ENCODE measurements at places on chromosomes 4 and X.

DNA sequence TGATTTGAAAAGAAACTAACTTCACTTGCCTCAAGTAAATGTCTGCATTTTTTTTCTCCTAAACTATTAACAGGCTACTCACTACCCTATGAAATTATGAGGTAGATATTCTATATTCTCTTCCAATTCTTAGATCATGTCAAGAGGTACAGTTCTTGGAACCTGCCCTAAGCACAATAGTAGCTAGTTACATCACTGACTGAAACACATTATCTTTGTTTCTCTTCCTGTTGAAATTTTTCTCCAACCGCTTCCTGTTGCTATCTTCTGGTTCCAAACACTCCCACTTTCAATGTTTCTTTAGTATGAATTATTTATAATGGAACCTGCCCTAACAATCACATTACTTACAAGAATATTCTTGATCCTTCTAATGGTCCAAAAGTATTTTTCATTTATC, 5.0 kb upstream of the BANK1 start:
- no peak for DNase-seq

- no peak for DNase-seq
These were observed 13.4 kb downstream of the RBMX2 start for GRCh38 chrX:130415201-130415600.

DNA sequence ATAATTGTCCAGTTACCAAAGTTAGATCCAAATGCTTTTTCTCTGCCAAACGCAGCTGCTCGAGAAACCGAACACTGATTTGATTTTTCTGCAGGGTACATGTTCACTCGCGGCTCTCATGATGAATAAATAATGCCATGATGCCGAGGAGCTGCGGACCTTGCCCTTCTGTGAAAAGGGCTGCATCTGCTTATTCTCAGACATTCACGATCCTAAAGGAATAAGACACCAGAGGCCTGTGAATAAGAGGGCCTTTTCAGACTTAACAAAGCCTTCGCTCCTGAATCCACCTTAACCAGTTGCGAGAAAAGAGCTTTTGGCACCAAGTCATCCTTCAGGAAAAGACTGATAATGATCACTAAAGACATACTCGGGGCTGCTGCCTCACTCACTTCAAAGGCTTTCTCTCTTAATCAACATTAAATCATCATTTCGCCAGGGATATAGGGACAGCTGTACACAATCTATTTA, 147.5 kb downstream of the FBXO8 start:
- DNase-seq: no peak

DNA sequence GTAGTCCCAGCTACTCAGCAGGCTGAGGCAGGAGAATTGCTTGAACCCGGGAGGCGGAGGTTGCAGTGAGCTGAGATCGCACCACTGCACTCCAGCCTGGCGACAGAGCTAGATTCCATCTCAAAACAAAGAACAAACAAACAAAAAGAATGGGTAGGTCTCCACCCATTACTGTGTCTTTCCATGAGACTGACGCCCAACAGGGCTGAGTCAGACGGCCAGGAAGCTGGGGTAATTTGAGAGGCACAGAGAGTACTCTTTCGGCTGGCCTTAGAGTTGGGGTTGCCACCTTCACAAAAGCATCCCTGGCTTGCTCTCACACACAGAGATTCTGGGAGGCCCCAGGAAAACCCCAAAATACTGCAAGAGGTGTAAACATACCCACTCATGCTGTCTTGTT, 72.0 kb upstream of the DHRSX start:
- no peak for DNase-seq

- no peak for DNase-seq
These were observed 859.3 kb upstream of the AADAT start for GRCh38 chr4:170949084-170949483.

DNA sequence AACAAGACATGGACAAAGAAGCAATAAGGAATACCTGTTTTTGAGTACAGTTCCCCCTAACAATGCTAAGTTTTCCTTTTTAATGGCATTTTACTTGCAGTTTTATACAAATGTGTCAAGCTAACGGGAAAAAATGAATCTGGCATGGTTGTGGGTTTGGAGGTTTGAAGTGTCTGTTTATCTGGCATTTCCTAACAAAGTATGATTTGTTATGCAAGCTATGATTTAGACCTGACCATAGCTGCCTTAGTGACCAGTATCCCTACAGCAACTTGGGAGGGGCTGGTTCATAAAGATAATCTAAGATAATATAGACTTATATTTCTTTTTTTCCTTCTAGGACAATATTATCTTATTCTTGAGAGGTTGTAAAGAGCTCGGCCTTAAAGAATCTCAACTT, 60.6 kb downstream of the LIMCH1 start:
- no peak for DNase-seq

- no peak for DNase-seq
These were observed 104.1 kb downstream of the C4orf51 start for GRCh38 chr4:145784036-145784435.

DNA sequence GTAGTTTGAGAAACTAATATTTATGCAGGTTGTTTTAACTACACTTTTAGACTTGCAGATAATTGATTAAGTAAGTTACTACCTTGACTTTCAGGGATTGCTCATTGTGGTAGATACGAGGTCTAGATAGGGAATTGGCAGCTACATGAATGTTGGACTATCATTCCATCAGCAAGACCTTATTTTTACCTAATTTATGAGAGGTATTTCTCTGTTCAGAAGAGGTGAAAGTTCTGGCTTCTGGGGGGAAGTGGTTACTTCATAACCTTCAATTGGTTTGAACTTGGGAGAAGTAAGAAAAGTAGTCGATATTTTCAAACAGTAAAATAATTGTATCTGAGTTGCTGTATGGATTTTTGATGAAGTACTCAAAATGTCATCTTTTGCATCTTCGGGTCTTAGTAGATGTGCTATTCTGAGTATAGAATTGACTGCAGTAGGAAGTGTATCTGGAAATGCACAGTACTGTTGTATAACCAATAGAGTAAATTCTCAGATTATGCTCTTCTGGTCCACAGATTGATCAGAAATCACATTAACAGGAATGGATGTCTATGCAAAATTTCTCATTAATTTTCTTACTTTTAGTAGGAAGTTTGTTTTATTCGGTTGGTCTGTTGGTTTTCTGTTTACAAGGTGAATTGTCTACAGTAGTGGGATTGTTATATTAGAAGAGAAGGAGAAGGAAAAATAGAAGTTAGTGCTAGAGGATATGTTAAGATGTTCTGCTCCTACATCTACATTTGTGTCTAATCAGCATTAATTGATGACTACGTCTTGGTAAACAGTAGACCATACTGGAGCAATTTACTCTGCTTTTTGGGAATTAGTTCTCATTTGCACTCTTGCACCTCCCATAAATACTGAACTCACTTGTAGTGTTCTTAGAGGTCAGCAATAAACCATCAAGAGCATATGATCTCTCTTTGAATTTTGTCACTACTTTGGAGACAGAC, 3.0 kb downstream of the NFKB1 start:
- no peak for DNase-seq

DNA sequence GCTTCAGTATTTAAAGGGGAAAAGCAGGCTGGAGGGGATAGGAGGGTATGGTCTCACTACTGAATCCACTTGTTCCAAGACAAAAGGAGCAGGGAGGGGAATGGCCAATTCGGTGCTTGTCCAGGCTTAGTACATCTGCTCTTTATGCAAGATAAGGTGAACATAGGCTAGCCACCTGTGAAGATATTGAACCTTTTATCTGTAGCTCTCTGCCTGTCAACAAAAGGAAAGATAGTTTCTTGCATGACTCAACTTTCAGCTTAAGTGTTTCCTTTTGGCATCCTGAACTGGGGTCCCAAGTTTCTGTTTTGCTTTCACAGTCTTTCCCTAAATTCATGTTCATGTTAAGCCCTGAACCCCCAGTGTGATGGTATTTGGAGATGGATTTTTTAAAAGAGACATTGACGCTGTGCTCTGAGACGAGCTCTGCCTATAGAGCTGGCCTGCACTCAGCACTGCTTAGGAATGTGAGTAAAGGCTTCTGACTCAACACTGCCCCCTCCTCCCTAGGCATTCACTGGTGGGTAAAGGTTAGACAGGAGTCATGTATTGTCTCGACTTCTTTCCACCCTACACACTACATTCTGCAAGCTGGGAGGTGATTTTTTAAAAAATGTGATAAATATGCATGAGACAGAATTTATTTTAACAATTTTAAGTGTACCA, 28.2 kb downstream of the FAM149A start:
- DNase-seq: no peak

GRCh38 chr4:164771088-164771487, 17.2 kb downstream of the SMIM31 start:
- DNase-seq: no peak

DNA sequence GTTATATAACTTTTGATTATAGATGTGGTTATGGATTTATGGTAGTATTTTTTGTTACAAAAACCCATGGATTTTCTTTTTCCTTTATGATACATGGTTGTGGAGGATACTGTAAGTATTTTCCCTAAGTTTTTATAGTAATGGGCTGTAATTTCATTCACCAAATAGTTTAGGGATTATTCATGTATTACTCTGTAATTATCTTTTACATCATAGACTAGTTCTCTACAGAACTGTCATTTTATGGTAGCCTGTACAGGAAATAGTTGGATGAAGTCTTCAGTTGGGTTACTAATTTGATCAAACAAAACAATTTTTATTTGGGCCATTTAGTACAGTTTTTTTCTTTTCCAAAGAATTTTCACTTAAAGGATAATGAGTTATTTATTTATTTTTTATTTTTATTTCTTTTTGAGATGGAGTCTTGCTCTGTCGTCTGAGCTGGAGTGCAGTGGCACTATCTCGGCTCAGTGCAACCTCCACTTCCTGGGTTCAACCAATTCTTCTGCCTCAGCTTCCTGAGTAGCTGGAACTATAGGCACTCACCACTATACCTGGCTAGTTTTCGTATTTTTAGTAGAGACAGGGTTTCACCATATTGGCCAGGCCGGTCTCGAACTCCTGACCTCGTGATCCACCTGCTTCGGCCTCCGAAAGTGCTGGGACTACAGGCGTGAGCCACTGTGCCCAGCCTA, 42.1 kb downstream of the RBPJ start:
- no peak for DNase-seq

GRCh38 chr4:53866055-53866454, 198.3 kb downstream of the CHIC2 start:
- no peak for DNase-seq

DNA sequence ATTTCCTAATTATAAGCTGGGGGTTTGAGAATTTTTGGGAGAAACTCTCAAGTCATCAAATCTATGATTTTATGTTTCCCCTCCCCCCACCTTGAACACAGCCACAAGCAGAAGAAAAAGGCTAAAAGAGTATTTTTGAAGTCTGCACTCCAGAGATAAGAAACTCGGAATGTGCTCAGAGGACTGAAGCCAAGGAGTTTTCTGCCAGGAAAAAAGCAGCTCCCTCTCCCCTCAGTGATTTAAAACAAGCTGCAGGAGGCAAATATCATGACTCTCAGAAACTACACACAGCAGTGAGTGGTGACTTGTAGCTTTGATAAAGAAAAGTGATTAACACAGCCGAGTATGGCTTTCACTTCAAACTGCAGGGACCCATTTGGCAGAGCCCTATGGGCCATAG, 800.2 kb upstream of the FTHL17 start:
- no peak for DNase-seq

- DNase-seq: no peak
These were observed 41.5 kb downstream of the TNIP3 start for GRCh38 chr4:121122661-121123060.

- DNase-seq: no peak
These were observed 219.4 kb downstream of the EPHA5 start for GRCh38 chr4:65450899-65451298.

- DNase-seq: no peak
These were observed 65.3 kb downstream of the PDLIM5 start for GRCh38 chr4:94516999-94517398.

GRCh38 chrX:38880296-38880854, 79.1 kb downstream of the MID1IP1 start:
- DNase-seq: no peak

- DNase-seq: no peak
These were observed 108.6 kb downstream of the PALLD start for GRCh38 chr4:168605411-168605810.

DNA sequence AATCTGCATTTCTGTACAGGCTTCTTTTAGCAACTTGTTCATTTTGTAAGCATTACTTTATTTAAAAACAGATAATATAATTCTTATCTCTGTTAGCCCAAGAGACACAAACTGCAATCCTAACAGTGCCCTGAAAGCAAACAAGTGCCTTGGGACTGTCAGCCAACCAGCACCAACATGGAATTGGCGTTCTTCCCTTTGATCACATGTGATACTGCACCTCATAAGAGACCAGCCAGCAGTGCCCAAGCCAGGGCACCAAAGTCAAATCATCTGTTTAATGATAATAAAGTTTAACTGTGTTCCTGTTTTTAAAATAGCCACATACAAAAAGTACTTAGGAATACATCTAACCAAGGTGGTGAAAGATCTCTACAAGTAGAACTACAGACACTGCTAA, 223.2 kb downstream of the PRDM5 start:
- no peak for DNase-seq

DNA sequence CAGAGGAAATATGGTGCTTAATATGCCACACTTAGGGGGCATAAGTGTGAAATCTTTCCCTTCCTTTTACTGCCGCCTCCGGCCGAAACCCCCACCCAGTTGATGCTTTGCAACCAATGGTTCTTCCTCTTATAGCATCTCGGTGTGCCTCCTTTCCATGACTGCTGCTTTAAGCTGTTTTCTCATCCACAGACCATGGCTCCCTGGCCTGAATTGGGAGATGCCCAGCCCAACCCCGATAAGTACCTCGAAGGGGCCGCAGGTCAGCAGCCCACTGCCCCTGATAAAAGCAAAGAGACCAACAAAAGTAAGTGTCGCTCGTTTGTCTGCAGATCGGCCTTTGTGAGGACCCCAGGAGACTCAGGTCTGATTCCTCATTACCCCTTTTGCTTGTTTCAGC, 6.7 kb downstream of the SLC34A2 start:
- no peak for DNase-seq

DNA sequence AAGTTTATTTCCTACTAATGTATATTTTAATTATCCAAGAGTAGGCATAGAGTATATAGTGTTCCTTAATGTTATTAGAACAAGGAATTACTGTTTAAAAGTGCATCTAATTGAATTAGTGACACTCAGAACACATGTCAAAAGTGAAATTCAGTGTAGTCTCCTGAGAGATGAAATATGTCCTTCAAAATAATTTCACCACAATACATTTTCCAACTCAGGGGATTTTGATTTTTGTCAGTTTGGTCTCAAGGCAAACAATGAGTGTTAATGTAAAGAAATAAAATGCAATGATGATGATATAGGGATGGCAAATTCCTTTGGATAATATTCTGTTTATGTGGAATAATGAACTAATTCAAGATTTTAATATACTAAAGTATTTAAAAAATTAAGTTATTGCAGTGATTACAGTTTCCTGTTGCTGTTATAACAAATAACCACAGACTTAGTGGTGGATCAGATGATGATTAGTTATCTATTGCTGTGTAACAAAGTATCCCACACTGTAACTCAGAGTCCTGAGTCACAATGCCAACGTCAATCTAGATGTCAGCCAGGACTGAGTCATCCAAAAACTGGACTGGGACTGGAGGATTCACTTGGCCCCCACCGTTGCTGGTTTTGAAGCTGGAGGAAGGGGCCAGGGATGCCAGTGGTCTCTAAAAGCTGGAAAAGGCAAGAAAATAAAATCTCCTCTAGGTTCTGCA, 148.0 kb upstream of the SLC7A11 start:
- no peak for DNase-seq

GRCh38 chr4:162837241-162837640, 329.4 kb downstream of the NAF1 start:
- DNase-seq: no peak

All from stimulated activated CD4-positive, alpha-beta T cell treated with anti-CD3 and anti-CD28 coated beads, Interleukin-1b, Interleukin-23, amount 100 ng/mL, for 24 hours (primary cell).